ENCODE measurements at places on chromosomes 1 and 21.
A peak's percentile ranks its signal among the peaks of the same experiment; 100 is the strongest.

- no peaks in the 10 kb centered on the region for H3K36me3 ChIP-seq
- no peak overlapping the region for H3K27ac ChIP-seq
- H3K4me3 ChIP-seq: no peak overlapping the region
- H3K4me1 ChIP-seq: peaks cover 17% of the 10 kb centered on the region
Observed at GRCh38 chr1:245606157-245606725, 451.5 kb downstream of the KIF26B start.

GRCh38 chr1:172338295-172338735 is 82.2 kb upstream of the C1orf105 start:
- no peaks in the 10 kb centered on the region for H3K36me3 ChIP-seq
- H3K4me1 ChIP-seq: no peaks in the 10 kb centered on the region
- no peaks in the 10 kb centered on the region for H3K27me3 ChIP-seq

GRCh38 chr21:14550135-14550534 is 4.0 kb upstream of the SAMSN1 start:
- DNase-seq: no peak
- no peak overlapping the region for H3K27ac ChIP-seq
- H3K4me3 ChIP-seq: no peak overlapping the region
- H3K36me3 ChIP-seq: no peaks in the 10 kb centered on the region
- no peaks in the 10 kb centered on the region for H3K4me1 ChIP-seq

- H3K27me3 ChIP-seq: no peaks in the 10 kb centered on the region
- no peak for DNase-seq
- H3K27ac ChIP-seq: no peak overlapping the region
- no peaks in the 10 kb centered on the region for H3K36me3 ChIP-seq
- H3K4me3 ChIP-seq: no peak overlapping the region
- no peaks in the 10 kb centered on the region for H3K4me1 ChIP-seq
Observed at GRCh38 chr1:183205196-183205781, 19.2 kb downstream of the LAMC2 start.

GRCh38 chr21:32381571-32381970 is 11.2 kb downstream of the URB1 start:
- H3K4me1 ChIP-seq: peaks cover 10% of the 10 kb centered on the region
- no peaks in the 10 kb centered on the region for H3K27me3 ChIP-seq
- H3K4me3 ChIP-seq: no peak overlapping the region

DNA sequence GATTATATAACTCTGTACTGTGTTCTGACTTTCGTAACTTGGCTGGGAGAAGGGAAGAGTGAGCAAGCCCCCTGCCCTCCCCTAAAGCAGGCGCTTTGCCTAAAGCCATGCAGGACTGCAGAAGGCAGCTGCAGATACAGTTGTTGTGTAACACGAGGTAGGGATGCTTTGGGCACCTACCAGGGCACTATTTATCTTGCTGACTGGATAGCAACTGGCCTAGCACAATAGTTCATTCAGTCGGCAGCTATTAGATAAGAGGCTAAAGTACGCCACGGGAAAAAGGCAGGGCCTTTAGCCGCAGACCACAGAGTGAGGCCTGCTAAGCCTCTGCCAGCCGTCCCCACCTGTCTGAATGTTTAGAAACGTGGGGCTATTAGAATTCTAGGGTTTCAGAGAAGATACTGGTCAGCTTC is 80.9 kb downstream of the TTC3 start:
- no peaks in the 10 kb centered on the region for H3K27me3 ChIP-seq
- no peak overlapping the region for H3K4me3 ChIP-seq
- H3K36me3 ChIP-seq: peaks cover 89% of the 10 kb centered on the region
- no peak for DNase-seq
- H3K27ac ChIP-seq: no peak overlapping the region
- H3K4me1 ChIP-seq: no peaks in the 10 kb centered on the region

GRCh38 chr21:29449306-29449950 is 150.7 kb downstream of the BACH1 start:
- H3K36me3 ChIP-seq: no peaks in the 10 kb centered on the region
- no peaks in the 10 kb centered on the region for H3K27me3 ChIP-seq
- no peak overlapping the region for H3K27ac ChIP-seq
- no peaks in the 10 kb centered on the region for H3K4me1 ChIP-seq

GRCh38 chr1:14300991-14301703 is 297.3 kb upstream of the KAZN start:
- H3K27me3 ChIP-seq: no peaks in the 10 kb centered on the region
- H3K4me1 ChIP-seq: no peaks in the 10 kb centered on the region
- no peak for DNase-seq
- H3K36me3 ChIP-seq: no peaks in the 10 kb centered on the region
- no peak overlapping the region for H3K27ac ChIP-seq

DNA sequence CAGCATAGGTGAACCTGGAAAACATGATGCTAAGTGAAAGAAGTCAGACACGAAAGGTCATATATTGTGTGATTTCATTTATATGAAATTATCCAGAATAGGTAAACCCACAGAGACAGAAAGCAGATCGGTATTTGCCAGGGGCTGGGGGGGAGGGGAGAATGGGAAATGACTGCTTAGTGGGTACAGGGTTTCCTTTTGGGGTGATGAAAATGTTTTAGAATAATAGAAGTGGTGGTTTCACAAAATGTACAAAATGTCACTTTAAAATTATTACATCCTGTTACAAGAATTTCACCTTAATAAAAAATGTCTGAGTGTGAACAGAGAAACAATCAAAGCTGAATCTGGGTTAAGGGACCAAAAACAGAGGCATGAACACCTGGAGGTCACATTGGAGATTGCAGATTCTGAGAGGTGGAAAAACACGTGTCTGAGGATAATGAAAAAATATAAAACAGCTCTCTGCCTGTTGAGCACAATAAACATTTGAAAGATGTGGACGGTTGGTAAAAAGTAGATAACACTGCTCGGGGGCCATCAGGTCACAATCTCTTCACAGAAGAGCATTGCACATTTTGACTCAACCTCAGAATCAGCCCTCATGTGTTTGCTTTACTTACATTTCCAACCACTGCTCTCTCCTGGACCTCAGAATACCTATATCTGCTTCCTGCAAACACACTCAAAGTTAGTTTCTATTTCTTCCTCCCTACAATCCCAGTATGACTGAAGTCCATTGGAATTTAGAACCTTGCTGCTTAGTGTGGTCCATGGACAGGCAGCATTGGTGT is 3.2 kb downstream of the SLAMF6 start:
- no peaks in the 10 kb centered on the region for H3K36me3 ChIP-seq
- no peaks in the 10 kb centered on the region for H3K27me3 ChIP-seq
- DNase-seq: no peak
- peak overlapping the region; percentile 54 for H3K27ac ChIP-seq
- H3K4me3 ChIP-seq: no peak overlapping the region
- H3K4me1 ChIP-seq: peaks cover 1% of the 10 kb centered on the region

GRCh38 chr1:14599183-14599791 is 802 bp downstream of the KAZN start:
- peak overlapping the region; percentile 41 for H3K4me3 ChIP-seq
- peaks cover 13% of the 10 kb centered on the region for H3K4me1 ChIP-seq
- peaks cover 48% of the 10 kb centered on the region for H3K27me3 ChIP-seq
- no peak for DNase-seq

GRCh38 chr1:244955661-244956060 is 91.3 kb upstream of the HNRNPU start:
- no peaks in the 10 kb centered on the region for H3K27me3 ChIP-seq
- no peak for DNase-seq
- no peak overlapping the region for H3K4me3 ChIP-seq
- no peaks in the 10 kb centered on the region for H3K4me1 ChIP-seq
- H3K36me3 ChIP-seq: no peaks in the 10 kb centered on the region

GRCh38 chr1:46062651-46063319 is 69.6 kb downstream of the PIK3R3 start:
- H3K4me3 ChIP-seq: no peak overlapping the region
- peaks cover 2% of the 10 kb centered on the region for H3K4me1 ChIP-seq
- no peaks in the 10 kb centered on the region for H3K27me3 ChIP-seq
- peak; percentile 53 for DNase-seq
- peaks cover 17% of the 10 kb centered on the region for H3K36me3 ChIP-seq

DNA sequence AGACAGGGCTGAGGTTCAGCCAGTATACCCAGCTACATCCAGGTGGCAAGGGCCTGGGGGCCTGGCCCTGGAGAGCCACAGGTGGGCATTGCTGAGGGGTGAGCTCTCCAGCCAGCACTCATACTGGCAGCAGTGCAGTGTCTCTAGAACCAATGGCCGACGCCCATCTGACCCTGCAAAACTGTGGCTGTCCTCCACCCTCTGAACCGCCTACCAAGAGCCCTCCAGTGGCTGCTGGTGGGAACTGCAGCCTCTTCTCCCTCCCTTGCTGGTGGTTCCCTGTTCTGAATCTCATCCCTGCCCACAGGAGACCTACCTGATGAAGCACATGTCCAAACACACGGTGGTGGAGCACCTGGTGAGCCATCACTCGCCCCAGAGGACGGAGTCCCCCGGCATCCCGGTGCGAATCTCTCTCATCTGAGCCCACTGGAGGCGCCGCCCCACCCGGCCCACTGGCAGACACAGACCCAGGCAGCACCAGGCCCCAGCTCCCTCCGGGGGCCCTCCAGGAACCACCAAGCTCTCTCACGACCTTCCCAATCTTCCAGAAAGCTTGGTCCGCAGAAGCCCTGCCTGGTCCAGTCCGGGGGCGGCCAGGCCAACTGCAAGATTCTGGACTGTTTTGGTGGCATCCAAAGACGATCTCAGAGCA is 22.1 kb downstream of the A3GALT2 start:
- H3K4me3 ChIP-seq: no peak overlapping the region
- H3K36me3 ChIP-seq: peaks cover 34% of the 10 kb centered on the region
- no peaks in the 10 kb centered on the region for H3K27me3 ChIP-seq
- H3K27ac ChIP-seq: no peak overlapping the region
- DNase-seq: peak; percentile 72

DNA sequence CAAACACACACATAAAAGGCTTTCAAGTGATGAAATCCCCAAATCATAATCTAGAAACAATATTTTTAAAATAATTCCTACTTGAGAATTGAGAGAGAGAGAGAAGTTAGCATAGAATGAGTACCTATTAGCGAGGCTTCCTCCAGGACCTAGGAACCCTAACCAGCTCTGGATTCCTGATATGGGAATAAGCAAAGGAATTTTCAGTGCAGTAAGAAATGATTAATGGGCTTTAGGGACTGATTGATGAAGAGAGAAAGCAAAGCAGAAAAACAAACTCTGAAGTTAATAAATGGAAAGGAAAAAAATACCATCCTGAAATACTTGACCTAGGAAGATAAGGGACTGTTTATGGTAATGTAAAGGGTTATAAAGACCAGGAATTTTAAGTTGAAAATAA is 60.6 kb downstream of the WARS2 start:
- no peak for DNase-seq
- H3K4me1 ChIP-seq: peaks cover 3% of the 10 kb centered on the region
- peak overlapping the region; percentile 98 for H3K27ac ChIP-seq
- no peaks in the 10 kb centered on the region for H3K36me3 ChIP-seq
- no peak overlapping the region for H3K4me3 ChIP-seq
- H3K27me3 ChIP-seq: no peaks in the 10 kb centered on the region

- H3K27ac ChIP-seq: no peak overlapping the region
- peaks cover 23% of the 10 kb centered on the region for H3K4me1 ChIP-seq
- H3K27me3 ChIP-seq: no peaks in the 10 kb centered on the region
Observed at GRCh38 chr1:234922987-234923386, 205.7 kb downstream of the TOMM20 start.

- H3K27ac ChIP-seq: no peak overlapping the region
- DNase-seq: no peak
- no peaks in the 10 kb centered on the region for H3K4me1 ChIP-seq
- no peak overlapping the region for H3K4me3 ChIP-seq
Observed at GRCh38 chr1:150753416-150753815, 12.2 kb downstream of the CTSS start.

DNA sequence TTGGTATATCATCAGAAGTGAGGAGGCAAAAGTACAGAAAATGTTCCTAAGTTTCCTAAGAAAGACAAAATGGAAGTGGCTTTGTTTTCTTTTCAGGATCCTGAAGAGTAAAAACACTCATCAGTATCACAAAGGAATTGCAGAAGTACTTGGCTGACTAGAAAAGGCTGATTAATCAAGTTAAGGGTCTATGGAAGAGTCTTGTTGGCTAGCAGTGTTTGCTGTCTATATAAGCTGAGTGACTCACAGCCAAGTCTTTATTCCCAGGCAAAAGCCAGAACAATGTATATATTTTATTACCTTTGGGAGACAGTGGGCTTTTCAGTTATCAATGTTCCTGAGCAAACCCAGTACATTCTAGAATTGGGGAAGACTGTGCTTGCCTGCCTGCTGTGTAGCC is 777.0 kb downstream of the PLA2G4A start:
- no peak for DNase-seq
- H3K27ac ChIP-seq: no peak overlapping the region
- no peak overlapping the region for H3K4me3 ChIP-seq
- H3K36me3 ChIP-seq: no peaks in the 10 kb centered on the region

DNA sequence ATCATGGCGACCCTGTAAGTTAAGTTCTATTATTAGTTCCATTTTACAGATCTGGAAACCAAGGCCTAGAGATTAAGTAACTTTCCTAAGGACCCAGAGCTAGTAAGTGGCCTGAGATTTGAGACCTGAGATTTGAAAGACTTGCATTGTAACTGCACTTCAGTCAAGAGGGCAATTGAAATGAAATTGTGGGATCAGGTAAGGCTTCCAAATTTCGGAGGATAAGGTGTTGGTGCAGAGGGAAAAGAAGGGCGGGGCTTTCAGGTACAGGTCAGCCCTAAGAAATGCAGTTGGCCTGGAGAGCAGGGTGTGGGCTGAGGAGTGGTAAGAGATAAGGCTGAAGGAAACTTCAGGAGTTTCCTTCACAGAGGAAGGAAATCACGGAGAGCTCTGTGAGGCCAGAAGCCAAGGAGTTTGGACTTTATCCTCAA is 51.1 kb downstream of the SLC16A1 start:
- no peaks in the 10 kb centered on the region for H3K36me3 ChIP-seq
- H3K4me1 ChIP-seq: peaks cover 2% of the 10 kb centered on the region
- H3K27ac ChIP-seq: no peak overlapping the region

GRCh38 chr1:18922848-18923755 is 20.7 kb upstream of the ALDH4A1 start:
- peaks cover 26% of the 10 kb centered on the region for H3K36me3 ChIP-seq
- H3K27me3 ChIP-seq: no peaks in the 10 kb centered on the region
- H3K4me3 ChIP-seq: peak overlapping the region; percentile 36
- peaks cover 51% of the 10 kb centered on the region for H3K4me1 ChIP-seq

GRCh38 chr21:32015461-32016139 is 142.8 kb downstream of the HUNK start:
- H3K27ac ChIP-seq: no peak overlapping the region
- no peaks in the 10 kb centered on the region for H3K36me3 ChIP-seq
- no peak for DNase-seq
- H3K27me3 ChIP-seq: peaks cover 4% of the 10 kb centered on the region
- H3K4me1 ChIP-seq: no peaks in the 10 kb centered on the region

DNA sequence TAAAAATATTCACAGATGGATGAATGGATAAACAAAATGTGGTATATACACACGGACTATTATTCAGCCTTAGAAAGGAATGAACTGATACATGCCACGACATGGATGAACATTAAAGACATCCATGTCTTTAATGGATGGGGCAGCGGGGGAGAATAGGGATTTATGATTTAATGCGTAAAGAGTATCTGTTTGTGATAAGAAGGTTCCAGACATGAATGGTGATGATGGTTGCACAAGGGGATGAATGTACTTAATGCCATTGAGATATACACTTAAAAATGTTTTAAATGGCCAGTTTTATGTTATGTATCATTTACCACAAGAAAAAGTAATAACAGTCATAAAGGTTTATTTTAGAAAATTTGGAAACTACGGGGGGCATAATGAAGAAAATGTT is 108.6 kb upstream of the WLS start:
- no peak overlapping the region for H3K4me3 ChIP-seq
- no peak overlapping the region for H3K27ac ChIP-seq
- H3K36me3 ChIP-seq: no peaks in the 10 kb centered on the region

All from mesenchymal stem cell (in vitro differentiated cells and primary cell).